ENCODE measurements at places on chromosomes 6 and 20. TPM values are rescaled to one million over a fixed set of nuclear protein-coding genes. Genes with fewer than 3 reads are reported as not detected.

The SALL4 gene
- total RNA-seq = 0.26 TPM

The TTLL9 gene
- total RNA-seq = under 0.01 TPM

GRCh38 chr6:17086469-17086868, 15.4 kb upstream of the STMND1 start:
- DNase-seq = peak; percentile 72

- DNase-seq = no peak
These were observed 257.7 kb upstream of the MARCKS start for GRCh38 chr6:113599444-113599843.

The PFDN4 gene
- total RNA-seq = 47.4 TPM

DNA sequence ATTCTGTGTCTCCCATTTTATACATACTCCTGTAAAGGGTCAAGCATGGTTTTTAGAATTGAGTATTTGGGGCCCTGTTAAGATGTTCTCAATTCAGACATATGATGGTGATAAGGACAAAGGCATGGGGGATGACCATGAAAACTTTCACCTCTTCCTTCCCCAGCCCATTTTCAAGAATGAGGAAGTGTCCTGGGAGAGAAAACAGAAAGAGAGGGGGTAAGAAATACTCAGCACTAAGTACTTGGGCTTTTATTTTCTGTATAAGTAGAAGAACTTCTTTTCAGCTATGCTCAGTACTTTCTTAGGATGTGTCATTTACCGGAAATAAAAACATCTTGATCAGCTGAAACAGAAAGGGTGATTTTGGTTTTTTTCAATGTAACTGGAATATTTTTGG, 10.9 kb upstream of the MBOAT1 start:
- DNase-seq = no peak

DNA sequence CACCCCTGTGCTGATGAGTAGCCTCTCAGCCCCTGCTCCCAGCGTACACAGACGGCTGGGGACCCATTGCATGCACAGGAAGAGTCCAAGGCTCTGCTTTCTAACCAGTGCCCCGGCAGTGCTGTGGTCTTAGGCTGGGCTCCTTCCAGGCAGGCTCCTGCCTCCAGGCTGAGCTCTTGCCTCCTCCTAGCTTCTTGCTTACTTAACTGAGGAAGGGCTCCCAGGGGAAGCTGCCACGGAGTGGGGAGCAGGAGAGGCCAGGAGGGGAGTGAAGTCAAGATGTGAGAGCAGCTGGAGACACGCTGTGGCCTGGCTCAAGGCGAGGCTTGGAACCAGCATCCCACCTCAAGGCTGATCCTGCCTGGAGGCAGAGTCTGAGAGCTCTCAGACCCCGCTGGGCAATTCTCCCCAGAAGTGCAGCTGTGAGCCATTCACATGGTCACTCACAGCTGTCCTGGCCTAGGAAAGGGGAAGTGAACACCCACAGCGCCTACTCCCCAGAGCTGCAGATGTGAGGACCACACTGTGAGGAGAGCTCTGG, 141.0 kb downstream of the TBXT start:
- DNase-seq = no peak

- DNase-seq = no peak
These were observed 1024.0 kb downstream of the GRIK2 start for GRCh38 chr6:102417368-102417998.

The HLA-DMB gene
- 0.38 TPM for total RNA-seq

The BPIFA1 gene
- not detected for total RNA-seq

The LATS1 gene
- 6.3 TPM for total RNA-seq

- no peak for DNase-seq
These were observed 673 bp downstream of the CST7 start for GRCh38 chr20:24949756-24950127.

- peak; percentile 100 for DNase-seq
These were observed 79.8 kb downstream of the KIF13A start for GRCh38 chr6:17907406-17908229.

DNA sequence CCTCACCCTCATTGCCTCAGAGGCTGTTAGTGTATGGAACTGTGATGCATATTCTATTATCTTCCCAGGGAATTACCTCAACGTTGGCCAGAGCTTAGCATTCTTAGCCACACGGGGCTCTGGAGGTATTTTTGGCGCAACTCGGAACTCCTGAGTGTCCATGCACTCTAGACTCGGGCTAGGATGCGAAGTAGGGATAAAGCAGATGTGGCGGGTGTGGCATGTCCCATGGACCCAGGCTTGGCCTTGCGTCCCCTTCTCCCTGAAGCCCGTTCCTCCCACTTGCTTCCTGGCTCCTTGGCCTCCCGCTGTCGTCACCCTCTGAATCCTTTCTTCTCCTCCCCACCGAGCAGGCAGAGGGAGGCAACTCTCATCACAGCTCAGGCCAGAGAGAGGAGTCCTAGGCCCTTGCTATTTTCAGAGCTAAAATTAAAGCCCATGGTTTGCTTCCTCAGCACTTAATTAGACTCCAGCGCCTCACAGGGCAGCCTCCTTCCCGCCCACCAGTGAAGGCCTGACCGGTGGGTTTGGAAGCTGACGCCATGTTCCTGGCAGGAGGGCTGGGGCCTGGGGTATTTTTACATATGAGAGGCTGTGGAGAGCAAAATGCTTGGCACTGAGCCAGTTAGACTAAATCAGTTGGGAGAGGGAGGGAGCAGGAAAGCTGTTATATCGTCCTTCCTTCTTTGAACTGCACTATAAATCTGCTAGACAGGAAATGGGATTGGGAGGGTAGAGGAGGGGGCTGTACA, 138.7 kb downstream of the FOXO3 start:
- no peak for DNase-seq

- no peak for DNase-seq
These were observed 21.3 kb downstream of the PRR18 start for GRCh38 chr6:166286839-166287271.

GRCh38 chr6:142446576-142446975, 144.8 kb downstream of the ADGRG6 start:
- DNase-seq = no peak

The TNFAIP3 gene
- total RNA-seq = 2.1 TPM

Measured in bronchial epithelial cell (primary cell).